Thymus (tissue), 14 donors: ENCODE measurements at places on chromosomes 2 and 18.

- no peak for DNase-seq
Measured at GRCh38 chr18:14174706-14175085, 42.5 kb upstream of the ZNF519 start.

DNA sequence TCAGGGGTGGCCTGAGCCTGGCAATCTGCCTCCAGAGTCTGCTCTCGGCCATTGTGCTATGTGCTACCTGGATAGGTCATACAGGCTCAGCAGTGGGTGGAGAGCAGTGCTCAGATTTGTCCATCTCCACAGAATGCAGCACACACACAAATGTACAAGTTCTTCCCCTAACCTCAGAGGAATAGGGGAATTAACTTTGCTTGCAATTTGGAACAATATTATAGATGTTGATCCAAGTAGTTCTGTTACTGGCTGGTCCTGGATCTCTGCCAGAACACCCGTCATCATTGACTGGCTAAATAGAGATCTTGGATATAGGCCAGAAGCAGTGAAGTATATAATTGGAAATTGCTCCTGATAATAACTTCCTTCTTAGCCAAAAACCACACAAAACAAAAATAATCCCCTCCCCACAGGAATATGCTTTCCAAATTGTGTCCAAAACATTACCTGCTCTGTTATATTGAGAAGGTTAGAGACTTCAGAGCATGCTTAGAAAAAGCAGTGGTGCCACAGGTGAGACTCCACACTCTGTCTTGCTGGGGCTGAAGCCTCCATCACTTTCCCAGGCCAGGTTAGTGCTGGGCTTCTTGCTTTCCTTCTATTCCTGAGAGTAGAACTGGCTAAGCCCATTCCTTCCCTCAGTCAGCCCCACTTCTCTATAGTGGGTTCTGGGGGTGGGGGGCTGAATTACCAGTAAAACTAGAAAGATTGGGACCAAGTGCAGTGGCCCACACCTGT, 38.8 kb downstream of the NCAPH start:
- DNase-seq: no peak

- DNase-seq: no peak
Measured at GRCh38 chr18:27130065-27130630, 55.0 kb downstream of the CHST9 start.

DNA sequence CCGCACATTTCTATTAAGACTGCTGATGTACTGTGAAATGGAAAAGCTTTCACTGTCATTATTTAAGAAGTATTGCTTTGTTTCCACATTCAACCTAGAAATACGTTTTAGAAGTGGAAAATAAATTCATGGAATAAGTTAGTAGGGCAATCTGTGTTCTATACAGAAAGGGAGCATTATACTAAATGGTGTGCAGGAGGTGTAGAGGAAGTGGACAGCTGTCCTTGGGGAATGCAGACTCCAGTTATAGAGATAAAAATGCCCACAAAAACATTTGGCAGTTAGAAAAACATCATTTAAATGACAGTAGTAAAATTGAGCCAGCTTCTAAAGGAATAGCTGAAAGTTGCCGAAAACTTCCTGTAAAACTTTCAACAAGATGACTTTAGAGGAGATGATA, 46.8 kb downstream of the PIK3C3 start:
- DNase-seq: no peak

DNA sequence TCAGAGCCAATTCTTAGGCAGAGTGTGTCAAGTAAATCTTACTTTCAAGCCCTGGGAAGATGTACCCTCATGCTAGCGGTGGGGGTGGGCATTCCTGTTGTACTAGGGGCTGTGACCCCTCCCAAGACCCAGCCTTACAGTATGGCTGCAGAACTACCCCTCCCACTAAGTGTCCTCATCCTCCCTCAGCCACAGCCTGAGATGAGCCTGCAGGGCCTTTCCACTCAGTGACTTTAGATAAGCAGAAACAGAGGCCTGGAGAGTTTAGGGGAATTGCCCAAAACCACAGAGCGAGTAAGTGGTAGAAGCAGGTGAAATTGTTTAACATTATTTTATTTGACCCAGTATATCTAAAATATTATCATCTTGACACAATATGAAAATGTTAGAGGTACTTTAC, 36.6 kb downstream of the TTC32 start:
- DNase-seq: no peak

- DNase-seq: no peak
Measured at GRCh38 chr2:59693231-59693959, 860.1 kb downstream of the BCL11A start.

GRCh38 chr2:229921101-229921891, 513 bp downstream of the TRIP12 start:
- peak; percentile 60 for DNase-seq

DNA sequence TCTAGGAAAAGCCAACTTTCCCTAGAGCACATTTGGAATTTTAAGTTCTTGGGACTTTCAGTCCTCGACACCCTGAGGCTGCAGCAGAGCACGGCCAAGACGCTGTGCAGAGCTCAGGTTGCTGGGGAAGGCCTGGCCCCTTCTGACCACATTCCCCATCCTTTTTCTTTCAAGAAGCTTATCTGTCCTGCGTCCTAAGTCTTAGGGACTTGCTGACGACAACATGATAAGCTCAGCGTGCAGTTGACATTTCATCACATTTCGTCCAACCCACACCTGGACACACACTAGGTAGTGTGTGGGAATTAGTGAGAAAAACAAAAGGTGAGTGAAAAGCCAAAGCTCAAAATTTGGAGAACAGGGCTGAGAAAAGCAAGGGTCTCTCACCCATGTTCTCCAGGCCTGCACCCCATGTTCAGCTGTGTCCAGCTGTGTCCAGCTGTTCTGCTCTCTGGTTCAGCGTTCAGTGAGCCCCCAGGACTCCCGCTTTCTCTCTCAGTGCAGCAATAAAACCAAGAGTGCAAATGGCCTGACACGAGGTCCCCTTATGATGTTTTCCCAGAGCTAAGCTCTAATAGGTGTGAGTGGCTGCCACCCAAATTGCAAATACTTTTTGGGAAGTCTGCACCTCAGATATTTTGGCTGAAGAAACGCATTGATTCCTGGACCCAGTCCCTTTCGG, 101.9 kb downstream of the RGPD3 start:
- no peak for DNase-seq

GRCh38 chr2:69138247-69138772, 125.3 kb downstream of the ANTXR1 start:
- DNase-seq: no peak

DNA sequence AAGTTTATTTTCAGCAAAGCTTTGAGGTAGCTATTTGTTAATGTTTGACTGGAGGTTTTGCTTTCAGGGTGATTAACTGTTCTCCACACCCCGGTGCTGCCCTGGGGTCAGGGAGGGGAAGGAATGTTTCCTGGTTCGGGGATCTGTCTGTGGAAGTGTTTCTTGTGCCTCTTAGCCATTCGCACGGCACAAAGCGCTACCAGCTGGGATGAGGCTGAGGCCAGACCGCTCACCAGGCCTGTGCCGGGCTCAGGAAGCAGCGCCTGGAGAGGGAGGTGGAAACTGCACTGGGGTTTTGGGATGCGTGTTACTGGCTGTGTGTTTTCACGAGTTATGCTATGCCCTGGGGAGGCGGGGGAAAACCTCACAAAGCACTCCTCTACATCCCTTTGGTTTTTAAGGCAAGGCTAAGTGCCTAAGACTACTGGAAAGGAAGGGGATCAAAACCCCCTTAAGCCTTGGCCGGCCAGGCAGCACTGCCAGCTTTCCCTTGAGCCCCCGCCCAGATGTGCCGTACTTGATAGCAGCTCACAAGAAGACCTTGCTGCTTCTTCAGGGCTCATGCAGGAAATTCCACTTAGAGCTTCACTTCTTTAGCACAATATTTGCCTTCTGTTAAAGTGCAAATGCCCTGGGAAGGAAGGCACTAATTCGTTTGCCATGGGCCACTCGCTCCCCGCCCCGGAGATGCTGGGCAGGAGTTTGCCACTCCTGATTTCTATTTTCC, 65.7 kb upstream of the CNGA3 start:
- DNase-seq: no peak

DNA sequence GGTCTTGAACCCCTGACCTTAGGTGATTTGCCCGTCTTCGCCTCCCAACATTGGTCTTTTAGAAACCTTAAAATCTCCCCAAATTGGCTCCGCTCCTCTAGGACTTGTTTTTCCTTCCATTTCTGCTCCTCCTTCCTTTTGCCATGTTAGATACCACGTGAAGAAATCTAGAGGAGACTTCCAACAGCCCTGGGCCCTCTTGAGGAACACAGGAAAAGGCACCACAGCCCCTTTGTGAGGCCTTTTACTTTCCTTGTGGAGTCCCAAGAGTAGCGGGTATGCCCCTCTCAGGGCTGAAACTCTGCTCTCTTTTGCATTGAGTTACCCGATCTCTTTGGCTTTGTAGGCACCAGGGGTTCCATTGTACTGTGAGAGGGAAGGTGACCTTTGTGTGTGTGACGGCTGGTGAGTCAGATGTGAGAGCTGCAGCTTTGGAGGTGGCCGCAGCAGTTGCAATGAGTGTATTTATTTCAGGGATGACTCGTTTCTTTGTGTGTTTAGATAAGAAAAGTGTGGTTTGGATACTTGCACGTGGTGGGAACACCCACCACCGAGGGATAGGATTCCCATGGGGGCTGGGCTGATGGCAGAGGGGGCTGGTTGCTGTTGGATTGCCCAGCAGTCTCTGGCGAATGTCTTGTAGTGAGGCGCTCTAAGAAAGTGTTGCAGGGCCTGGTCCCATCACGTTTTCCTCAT, 218.4 kb upstream of the HS6ST1 start:
- DNase-seq: no peak

GRCh38 chr2:124834331-124834730, 809.2 kb downstream of the CNTNAP5 start:
- DNase-seq: no peak

DNA sequence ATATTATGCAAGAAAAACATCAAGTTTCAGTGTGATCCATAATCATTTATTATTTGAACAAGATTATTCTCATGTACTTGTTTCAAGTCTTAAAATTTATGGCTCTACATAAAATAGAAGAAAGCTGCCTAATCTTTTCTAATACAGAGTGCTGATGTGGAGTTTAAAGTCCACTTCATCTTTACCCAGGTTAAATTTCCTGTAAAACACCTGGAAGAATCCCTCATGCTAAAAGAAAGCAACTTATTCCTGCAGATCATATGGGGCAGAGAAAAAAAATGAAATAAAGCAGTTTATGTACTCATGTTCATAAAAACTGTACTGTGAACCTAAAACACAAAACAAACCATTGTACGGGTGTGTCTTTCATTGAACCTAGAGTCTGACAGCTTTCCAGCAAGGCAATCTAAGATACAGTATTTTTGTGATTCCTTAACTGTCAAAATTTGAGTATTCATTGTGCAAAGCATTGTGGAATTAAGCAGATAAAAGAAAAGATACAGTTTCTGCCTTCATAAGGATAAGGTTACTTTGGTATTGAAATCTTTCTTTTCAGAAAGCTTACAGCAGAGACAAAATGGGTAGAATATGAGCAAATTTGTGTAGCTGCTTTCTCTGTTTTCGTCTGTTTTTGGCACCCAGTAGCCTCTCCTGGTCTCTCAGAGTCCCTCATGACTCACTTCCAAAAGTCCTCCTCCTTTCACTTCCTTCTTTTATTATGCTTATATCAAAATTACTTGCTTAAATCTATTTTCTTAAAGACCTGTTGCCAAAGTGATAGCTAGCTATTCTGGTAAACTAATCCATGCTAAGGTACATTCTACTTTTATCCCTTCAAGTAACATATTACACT, 26.9 kb upstream of the GLS start:
- no peak for DNase-seq

GRCh38 chr18:61085761-61086160, 247.5 kb upstream of the CDH20 start:
- no peak for DNase-seq

DNA sequence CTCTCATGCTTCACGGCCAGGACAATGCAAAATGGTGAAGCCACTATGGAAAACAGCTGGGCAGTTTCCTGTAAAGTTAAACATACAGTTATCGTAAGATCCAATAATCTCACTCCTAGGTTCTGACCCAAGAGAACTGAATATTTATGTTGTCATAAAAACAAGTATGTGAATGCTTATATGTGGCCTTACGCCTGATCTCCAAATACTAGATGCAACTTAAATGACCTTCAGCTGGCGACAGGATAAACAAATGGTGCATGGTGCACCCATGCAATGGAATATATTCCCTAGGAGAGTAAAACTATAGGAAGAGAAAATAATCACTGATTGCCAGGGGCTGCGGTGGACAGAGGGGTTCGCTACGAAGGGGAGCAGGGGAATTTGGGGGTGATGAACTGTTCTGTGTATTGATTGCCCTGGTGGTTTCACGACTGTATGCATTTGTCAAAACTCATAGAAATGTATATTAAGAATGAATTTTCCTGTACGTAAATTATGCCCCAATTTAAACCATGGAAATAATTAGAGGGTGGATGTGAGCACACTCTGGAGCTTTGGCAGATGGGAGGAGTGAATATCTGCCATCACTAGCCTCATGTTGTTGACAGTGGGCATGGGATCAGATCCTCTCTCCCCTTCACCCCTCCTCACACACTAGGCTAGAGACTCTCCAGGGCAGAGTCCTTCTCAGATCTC, 100.8 kb upstream of the MYCN start:
- DNase-seq: no peak

DNA sequence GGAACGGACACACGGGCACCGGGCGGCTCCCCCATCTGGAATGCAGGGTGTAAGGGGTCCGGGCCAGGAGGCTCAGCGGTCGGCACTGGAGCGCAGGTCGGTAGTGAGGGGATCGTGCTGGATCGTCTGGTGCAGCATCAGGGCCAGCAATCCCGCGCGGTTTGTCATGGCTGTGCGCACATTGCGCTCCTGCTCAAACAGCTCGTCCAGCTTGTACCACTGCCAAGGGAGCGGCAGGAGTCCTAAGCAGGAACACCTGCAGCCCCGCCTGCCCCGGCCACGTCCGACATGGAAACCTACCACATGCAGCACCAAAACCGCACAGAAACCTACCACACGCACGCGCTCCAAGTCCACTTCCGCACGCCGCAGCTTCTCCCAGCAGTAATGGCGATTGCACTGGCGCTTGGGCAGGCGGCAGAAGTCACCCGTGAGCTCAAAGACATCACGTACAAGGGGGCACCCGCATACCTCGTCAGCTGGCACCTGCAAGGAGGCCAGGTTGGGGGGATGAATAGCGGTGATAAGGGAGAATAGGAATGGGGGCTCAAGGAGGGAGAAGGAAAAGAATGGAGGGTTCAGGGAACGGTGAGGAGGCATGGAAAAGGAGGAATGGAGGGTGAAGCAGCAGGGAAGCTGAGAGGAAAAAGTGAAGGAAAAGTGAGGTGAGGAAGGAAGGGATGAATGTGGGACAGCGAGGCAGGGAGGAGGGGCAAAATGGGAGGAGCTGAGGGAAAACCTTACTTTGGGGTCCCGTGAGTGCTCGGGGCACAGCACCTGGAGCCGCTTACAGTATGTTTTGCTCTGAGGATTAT, 1.4 kb upstream of the MBD1 start:
- DNase-seq: no peak

DNA sequence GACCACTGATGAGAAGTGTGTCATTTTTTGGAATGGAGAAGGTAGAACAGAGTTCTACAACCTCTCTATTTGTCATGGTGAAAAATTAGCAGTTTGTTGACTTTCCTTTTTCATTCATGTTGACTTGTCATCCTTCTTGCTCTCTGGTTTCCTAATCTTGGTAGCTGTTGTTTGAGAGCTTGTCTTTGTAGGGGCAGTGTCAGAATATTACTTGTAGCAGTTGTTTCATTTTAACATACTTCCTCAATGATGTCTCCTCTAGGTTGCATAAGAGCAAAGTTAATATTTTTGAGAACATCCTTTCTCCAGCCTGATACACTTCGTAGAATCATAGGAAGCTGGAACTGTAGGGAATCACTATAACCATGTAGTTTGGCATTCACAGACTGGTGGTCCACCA, 368.2 kb upstream of the FANCL start:
- DNase-seq: no peak
